ENCODE measurements at places on chromosomes 13 and 19. TPM values are rescaled to one million over a fixed set of nuclear protein-coding genes. Genes with fewer than 3 reads are reported as not detected.

SRRM5 gene
- total RNA-seq: 0.81 TPM

EEF2 gene
- total RNA-seq: 1,126 TPM

HTR2A gene
- total RNA-seq: not detected

ANKLE1 gene
- 0.72 TPM for total RNA-seq

FRY gene
- 0.02 TPM for total RNA-seq

STK11 gene
- 40.8 TPM for total RNA-seq

TEKTIP1 gene
- total RNA-seq: not detected

MEDAG gene
- 0.09 TPM for total RNA-seq

SYMPK gene
- total RNA-seq: 75.0 TPM

ZNF583 gene
- 2.0 TPM for total RNA-seq

MED25 gene
- 71.0 TPM for total RNA-seq

NTN5 gene
- total RNA-seq: 0.15 TPM

HIF3A gene
- not detected for total RNA-seq

TUBB4A gene
- 6.6 TPM for total RNA-seq

KCNN4 gene
- 53.4 TPM for total RNA-seq

CGB8 gene
- 5.3 TPM for total RNA-seq

ELANE gene
- total RNA-seq: 0.14 TPM

C1QTNF9 gene
- not detected for total RNA-seq

YIPF2 gene
- 18.0 TPM for total RNA-seq

LILRB2 gene
- 0.05 TPM for total RNA-seq

PRX gene
- total RNA-seq: 1.4 TPM

ARL11 gene
- not detected for total RNA-seq

TLE6 gene
- 5.0 TPM for total RNA-seq

SEMA6B gene
- 6.3 TPM for total RNA-seq

NTF4 gene
- total RNA-seq: 0.52 TPM

SHD gene
- not detected for total RNA-seq

SPACA4 gene
- total RNA-seq: not detected

ZNF724 gene
- total RNA-seq: 1.3 TPM

DNAAF3 gene
- total RNA-seq: 6.4 TPM

KIR2DL4 gene
- not detected for total RNA-seq
